ENCODE measurements at places on chromosomes 3 and 15.
A peak's percentile ranks its signal among the peaks of the same experiment; 100 is the strongest.

- no peak for DNase-seq
Observed at GRCh38 chr3:178325330-178325729, 210.9 kb upstream of the KCNMB2 start.

- DNase-seq, result no peak
Observed at GRCh38 chr3:141044695-141045641, 6.2 kb upstream of the SPSB4 start.

- DNase-seq, result no peak
Observed at GRCh38 chr15:96388673-96389072, 58.2 kb downstream of the NR2F2 start.

DNA sequence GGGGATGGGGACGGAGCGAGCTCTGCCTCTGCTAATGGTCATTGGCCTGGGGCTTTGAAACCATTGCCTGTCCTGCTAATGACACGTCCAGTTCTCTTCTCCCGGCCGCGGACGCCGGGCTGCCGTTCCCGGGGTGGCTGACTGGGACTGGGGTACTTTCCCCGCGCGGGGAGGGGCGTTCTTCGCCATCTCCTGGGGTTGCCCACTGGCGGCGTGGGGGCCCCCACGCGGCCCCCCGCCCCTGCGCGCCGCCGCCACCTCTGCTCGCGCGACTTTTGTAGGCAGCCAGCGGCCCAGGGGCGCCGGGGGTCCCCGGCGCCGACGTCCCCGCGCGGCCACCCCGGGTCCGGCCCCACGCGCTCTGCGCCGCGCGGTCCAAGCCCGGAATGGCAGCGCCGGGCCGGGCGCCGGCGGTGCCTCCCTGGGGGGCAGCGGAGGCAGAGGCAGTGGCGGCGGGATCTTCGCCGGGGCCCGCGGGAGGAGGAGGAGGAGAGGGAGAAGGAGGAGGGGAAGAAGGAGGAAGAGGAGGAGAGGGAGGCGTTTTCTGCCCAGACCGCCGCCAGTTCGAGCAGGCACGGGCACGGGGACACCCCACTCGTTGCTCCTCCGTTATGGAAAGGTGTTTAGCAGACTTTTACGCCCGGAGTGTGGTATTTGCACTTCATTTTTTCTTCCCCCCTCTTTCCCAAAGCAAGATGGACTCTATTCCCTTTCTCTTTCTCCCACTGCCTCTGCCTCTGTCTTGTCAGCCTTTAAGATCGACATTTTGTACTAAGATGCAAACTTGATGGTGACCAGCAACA is 2.3 kb downstream of the BBX start:
- peak; percentile 25 for DNase-seq

DNA sequence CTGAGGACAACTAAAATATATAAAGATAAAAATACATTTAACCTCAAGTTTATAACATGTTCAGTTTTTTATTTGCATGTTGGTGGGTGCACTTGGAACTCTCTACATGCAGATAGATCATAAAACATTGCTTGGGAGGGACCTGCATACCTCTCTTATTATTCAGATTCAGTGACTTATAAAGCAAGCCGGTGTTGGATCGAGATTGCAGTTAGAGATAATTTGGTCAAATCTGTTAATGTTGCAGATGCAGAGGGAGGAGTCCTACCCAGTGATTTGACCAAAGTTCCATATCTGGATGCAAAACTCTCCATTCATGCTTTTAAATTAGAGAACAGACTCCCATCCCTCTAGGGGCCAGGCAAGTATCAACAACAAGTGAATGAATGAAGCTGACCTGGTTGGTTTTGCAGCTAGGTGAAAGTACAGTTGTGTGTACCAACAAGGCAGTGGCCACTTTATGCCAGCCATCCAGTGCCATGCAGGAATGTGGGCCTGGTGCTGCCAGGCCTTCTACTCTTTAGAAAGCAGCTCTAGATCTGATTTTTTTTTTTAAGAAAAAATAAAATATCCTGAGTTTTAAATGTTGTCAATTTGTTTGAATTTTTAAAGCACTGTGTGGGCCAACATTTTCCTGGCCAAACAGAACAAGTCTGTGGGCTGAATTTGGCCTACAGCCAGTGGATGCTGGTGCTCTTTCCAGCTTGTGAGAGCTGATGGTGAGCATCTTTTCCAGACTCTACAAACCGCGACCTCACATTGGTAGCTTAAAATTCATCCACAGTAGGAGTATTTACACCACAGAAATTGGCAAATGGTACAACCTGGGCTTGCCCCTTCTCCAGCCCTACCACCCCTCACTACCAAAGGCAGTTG is 12.3 kb downstream of the CDIN1 start:
- no peak for DNase-seq
